Pancreas (tissue), 10 donors: ENCODE measurements at places on chromosomes 16 and 17. TPM values are rescaled to one million over a fixed set of nuclear protein-coding genes. Genes with fewer than 3 reads are reported as not detected.

The TMEM11 gene
- 16.0 TPM for polyA plus RNA-seq

The ICAM2 gene
- polyA plus RNA-seq = 19.1 TPM

The PABPN1L gene
- 0.63 TPM for polyA plus RNA-seq

The CSH2 gene
- polyA plus RNA-seq = not detected

The C16orf89 gene
- 1.6 TPM for polyA plus RNA-seq

The C17orf58 gene
- polyA plus RNA-seq = 7.5 TPM

The CLUH gene
- 201 TPM for polyA plus RNA-seq

The NUDT7 gene
- 8.9 TPM for polyA plus RNA-seq

The ACSM2B gene
- polyA plus RNA-seq = 0.21 TPM

The ETV4 gene
- polyA plus RNA-seq = 10.6 TPM

The MLKL gene
- polyA plus RNA-seq = 11.0 TPM

The KCNJ2 gene
- polyA plus RNA-seq = 0.75 TPM

The KREMEN2 gene
- 0.07 TPM for polyA plus RNA-seq

The TEKT5 gene
- polyA plus RNA-seq = 0.57 TPM

The KRT33B gene
- polyA plus RNA-seq = not detected

The PARD6A gene
- polyA plus RNA-seq = 14.3 TPM

The MT1F gene
- polyA plus RNA-seq = 201 TPM

The GAST gene
- polyA plus RNA-seq = not detected

The PSMD7 gene
- 39.7 TPM for polyA plus RNA-seq

The PRSS22 gene
- 59.5 TPM for polyA plus RNA-seq

The SLC35G6 gene
- not detected for polyA plus RNA-seq

The ZG16 gene
- polyA plus RNA-seq = 2.4 TPM

The GRAP gene
- polyA plus RNA-seq = 1.5 TPM

The CLDN6 gene
- polyA plus RNA-seq = 0.12 TPM

The CPHXL2 gene
- polyA plus RNA-seq = not detected

The RCVRN gene
- polyA plus RNA-seq = 0.26 TPM

The ARL5C gene
- 1.0 TPM for polyA plus RNA-seq

The CD79B gene
- polyA plus RNA-seq = 1.1 TPM

The QPRT gene
- polyA plus RNA-seq = 15.1 TPM

The SMTNL2 gene
- 0.27 TPM for polyA plus RNA-seq

The GNG13 gene
- polyA plus RNA-seq = not detected

The KCNAB3 gene
- 4.7 TPM for polyA plus RNA-seq

The EFNB3 gene
- 5.4 TPM for polyA plus RNA-seq

The TBKBP1 gene
- 11.1 TPM for polyA plus RNA-seq

The HS3ST6 gene
- polyA plus RNA-seq = not detected

The TSPOAP1 gene
- polyA plus RNA-seq = 56.7 TPM

The KRT27 gene
- polyA plus RNA-seq = not detected

The KRTAP4-6 gene
- not detected for polyA plus RNA-seq

The IGFBP4 gene
- 58.7 TPM for polyA plus RNA-seq

The CIAPIN1 gene
- polyA plus RNA-seq = 11.6 TPM

The TSR3 gene
- polyA plus RNA-seq = 34.1 TPM

The HOXB1 gene
- polyA plus RNA-seq = not detected
